ENCODE measurements at places on chromosomes 12 and 14.

GRCh38 chr14:22194664-22195063, 394.4 kb downstream of the DAD1 start:
- DNase-seq: no peak

DNA sequence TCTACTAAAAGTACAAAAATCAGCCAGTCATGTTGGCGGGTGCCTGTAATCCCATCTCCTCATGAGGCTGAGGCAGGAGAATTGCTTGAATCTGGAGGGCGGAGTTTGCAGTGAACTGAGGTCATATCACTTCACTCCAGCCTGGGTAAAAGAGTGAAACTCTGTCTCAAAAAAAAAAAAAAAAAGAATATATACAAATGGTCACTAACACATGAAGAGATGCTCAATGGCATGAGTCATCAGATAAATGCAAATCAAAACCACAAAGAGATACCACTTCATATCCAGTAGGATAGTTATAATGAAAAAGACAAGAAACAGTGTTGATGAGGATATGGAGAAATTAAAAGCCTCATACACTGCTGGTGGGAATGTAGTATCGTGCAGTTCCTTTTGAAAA, 33.6 kb upstream of the METAP2 start:
- no peak for DNase-seq

GRCh38 chr12:13282861-13283260, 86.3 kb downstream of the EMP1 start:
- no peak for DNase-seq

DNA sequence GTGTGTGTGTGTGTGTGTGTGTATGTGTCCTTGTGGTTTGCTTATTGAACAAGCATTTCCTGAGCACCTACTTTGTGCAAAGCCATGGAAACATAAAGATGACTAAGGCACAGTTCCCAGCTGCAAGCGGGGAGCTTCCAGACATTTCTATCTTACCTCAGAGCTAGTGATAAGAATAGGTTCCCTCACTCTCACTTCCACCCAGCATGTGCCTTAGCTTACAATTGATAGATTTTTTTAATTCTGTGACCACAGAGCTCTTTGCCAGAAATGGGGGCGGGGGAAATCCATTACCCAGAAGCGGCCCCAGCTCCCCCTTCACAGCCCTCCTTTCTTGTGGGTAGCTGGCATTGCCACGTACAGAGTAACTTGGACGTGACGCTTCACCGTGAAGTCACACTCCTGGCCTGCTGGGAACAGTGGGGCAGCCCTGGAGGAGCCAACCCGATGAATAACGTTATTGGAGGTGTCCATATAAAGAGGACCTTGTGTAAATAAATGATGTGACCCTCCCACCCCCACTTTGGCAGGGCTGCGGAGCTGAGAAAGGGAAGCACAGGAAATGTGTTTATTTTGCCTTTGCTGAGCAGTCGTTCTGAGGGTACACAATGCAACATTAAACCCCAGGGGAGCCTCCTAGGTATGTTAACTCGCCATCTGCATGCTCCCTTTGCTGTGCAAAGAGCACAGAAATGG, 238.9 kb downstream of the CHST11 start:
- DNase-seq: peak; percentile 91

GRCh38 chr14:68312300-68312699, 480.6 kb downstream of the ZFP36L1 start:
- no peak for DNase-seq

- no peak for DNase-seq
These were observed 38.9 kb upstream of the FUT8 start for GRCh38 chr14:65373671-65374039.

GRCh38 chr12:129868575-129868974, 35.2 kb downstream of the TMEM132D start:
- no peak for DNase-seq

- no peak for DNase-seq
These were observed 1.3 kb upstream of the CD27 start for GRCh38 chr12:6443361-6443983.

GRCh38 chr12:102509123-102509626, 28.8 kb upstream of the IGF1 start:
- DNase-seq: no peak

DNA sequence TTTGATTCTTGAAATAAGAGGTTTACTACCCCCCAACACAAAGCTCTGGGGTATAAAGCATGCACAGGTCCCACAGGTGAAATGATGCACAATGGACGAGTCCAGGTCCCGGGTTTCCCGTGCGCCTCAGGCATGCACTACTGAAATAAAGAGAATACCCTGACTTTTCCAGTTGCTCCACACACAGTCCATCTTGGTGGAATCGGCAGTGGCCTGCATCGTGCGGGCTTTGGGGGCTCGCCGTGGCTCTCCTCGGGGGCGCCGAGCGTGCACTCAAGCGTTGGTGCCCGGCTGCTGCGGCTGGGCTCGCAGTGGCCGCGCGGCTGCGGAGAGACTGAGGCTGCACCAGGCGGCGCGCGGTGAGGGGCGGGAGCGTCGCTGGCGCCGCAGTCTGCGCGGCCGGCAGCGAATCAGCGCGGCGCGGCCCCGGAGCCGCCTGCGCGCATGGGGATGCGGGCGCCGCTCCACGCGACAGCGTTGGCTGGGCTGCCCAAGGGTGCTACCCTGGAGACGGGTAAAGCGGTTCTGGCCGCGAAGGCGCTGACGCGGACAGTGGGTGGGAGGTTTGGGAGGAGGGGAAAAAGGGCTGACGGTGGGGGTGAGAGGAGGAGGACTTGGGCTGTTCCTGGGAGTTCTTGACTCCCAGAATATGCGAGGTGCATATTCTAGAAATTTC, 53.8 kb upstream of the CCDC175 start:
- DNase-seq: no peak

- DNase-seq: no peak
These were observed 61.9 kb upstream of the IFNG-AS1 start for GRCh38 chr12:67927324-67927723.

DNA sequence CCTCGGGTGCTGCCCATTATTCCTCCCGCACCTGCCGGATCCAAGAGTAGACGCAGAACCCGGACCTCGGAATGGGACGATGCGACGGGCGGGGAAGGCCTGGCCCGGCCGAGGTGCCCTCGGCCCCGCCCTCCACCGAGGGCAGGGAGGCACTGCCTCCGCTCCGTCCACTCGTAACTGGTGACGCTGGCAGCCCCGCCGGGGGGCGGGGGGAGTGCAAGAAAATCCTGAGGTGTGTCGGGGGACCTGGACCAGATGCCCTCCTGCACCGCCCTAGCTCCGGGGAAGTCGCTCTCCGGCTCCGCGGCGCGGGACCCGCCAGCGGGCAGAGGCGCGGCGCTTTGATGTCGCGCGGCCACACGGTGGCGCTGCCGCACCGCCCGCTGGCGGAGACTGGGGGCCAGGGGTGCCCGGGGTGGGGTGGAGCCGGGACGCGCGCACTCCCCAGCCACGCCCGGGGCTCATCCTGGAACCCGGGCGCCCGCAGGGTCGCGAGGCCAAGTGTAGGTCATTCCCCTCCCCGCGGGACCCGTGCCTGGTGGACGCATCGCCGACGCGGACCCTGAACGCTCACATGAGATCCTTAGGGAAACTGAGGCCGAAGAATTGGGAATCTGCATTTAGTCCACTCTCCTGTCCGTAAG, 202.8 kb downstream of the TTC8 start:
- peak; percentile 23 for DNase-seq

DNA sequence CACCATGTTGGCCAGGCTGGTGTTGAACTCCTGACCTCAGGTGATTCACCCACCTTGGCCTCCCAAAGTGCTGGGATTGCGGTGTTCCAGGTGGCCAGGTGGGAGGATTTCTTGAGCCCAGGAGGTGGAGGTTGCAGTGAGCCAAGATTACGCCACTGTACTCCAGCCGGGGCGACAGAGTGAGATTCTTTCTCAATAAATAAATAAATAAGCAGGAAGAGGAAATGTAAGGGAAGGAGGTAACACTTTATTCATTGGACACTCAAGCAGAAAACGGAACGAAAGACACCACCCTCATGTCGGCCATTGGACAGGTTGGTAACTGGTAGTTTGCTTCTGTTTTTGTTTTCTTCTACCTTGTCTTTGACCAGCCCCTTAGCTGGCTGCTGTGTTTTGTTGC, 13.0 kb upstream of the NFATC4 start:
- DNase-seq: no peak

Measured in stimulated activated CD8-positive, alpha-beta memory T cell treated with anti-CD3 and anti-CD28 coated beads, Interleukin-7, amount 100 ng/mL, for 48 hours (primary cell).